ENCODE measurements at places on chromosomes 6 and 20. TPM values are rescaled to one million over a fixed set of nuclear protein-coding genes. Genes with fewer than 3 reads are reported as not detected.
A peak's percentile ranks its signal among the peaks of the same experiment; 100 is the strongest.

TRIM10 gene
- not detected for total RNA-seq

PDSS2 gene
- 18.6 TPM for total RNA-seq

DNA sequence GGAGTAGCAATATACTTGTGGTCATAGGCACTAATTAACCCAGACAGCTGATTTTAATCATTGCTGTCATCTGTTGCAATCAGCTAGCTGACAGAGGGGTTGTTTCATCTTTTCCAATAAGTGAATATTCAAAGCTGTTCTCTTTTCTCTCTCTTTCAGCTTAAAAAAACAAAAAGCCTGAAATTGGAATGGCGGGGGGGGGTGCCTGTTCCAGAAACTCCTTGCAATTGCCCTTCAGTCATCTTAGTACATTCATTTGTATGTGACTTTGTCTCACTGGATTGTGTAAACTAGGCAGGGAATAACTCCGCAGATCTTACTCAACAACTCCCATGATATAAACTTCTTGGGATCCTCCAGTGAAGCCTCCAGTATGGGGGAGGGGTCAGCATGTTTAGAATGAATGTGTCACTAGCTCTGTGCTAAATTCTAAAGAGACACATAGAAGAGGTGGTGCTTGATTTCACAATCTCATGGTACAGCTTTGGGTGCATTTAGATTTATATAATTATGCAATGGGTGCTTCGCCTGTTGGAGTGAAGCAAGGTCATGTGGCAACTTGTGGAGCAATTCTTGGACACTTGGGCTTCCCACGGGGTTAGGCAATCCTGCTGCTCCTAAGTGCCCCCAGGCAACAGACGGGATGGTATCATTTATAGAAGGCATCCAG lies 40.1 kb downstream of the SLC24A3 start:
- no peak for DNase-seq
- H3K4me1 ChIP-seq, result no peaks in the 10 kb centered on the region
- H3K4me3 ChIP-seq, result no peak overlapping the region
- H3K27me3 ChIP-seq, result no peaks in the 10 kb centered on the region
- no peaks in the 10 kb centered on the region for H3K36me3 ChIP-seq
- no peak overlapping the region for H3K27ac ChIP-seq

DNA sequence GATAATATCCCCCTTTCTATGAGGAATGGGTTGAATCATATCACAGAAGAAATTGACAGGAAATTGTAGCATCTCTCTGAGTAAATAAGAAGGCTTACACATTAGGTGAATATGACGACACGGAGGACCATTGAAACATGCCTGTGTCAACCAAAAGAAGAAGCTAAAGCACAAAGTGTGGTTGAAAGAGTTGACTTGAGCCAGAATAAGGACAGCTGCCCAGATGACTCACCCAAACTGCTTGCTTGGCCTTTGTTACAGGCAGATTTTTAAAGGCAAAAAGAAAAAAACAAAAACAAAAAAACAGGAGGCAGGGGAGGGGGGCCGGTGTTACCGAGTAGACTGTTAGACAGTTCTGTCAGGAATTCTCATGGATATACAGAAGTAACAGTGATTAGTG lies 129.8 kb upstream of the EDN1 start:
- no peaks in the 10 kb centered on the region for H3K27me3 ChIP-seq
- DNase-seq, result no peak
- H3K4me3 ChIP-seq, result no peak overlapping the region
- no peaks in the 10 kb centered on the region for H3K4me1 ChIP-seq
- no peak overlapping the region for H3K27ac ChIP-seq

DNA sequence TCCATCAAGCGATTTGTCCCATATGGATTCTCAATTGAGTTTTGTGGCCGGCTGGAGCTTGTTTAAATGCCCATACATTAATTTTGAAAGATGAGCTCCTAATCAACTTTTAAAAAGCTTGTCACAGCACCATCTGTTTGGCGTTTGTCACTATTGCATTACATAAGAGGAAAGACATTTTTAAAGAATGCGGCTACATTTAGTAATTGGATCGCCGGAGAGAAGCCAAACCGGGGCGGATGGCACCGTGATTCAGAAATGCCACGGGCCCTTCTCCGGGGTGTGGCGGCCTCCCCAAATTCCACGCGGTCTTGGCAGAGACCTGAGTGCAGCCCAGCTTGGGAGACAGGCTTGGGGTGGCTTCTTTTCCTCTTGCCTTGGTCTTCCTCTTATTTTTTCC lies 67.7 kb upstream of the ZNFX1 start:
- H3K4me1 ChIP-seq, result peaks cover 9% of the 10 kb centered on the region
- H3K27ac ChIP-seq, result no peak overlapping the region
- H3K36me3 ChIP-seq, result no peaks in the 10 kb centered on the region
- DNase-seq, result no peak

DNA sequence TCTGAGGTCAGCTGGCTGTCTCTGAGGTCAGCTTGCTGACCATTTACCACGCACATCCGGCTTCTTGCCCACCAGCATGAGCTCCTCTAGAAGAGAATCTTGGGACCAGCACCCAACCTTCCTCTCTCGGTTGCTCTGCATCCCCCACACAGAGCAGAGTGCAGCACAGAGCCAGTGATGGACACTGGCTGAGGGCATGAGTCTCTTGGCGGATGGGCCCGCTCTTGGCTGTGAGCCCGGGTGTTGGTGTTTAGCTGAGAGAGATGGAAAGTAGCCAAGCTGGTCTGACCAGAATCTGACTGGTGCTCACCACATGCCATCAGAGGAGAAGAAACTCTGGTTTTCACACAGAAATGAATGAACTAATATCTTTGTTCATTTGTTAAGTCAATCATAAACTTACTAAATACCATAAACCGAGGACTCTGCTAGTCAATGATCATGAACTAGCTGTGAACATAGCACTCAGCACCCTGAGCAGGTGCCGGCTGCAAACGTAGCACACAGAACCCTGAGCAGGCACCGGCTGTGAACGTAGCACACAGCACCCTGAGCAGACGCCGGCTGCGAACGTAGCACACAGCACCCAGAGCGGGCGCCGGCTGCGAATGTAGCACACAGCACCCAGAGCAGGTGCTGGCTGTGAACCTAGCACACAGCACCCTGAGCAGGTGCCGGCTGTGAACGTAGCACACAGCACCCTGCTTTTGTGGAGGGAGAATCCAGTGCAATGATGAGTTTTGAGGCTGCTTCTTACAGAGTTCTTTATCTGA lies 10.4 kb upstream of the THBS2 start:
- no peak overlapping the region for H3K27ac ChIP-seq
- H3K4me1 ChIP-seq, result no peaks in the 10 kb centered on the region
- peak; percentile 65 for DNase-seq
- H3K27me3 ChIP-seq, result no peaks in the 10 kb centered on the region

DNA sequence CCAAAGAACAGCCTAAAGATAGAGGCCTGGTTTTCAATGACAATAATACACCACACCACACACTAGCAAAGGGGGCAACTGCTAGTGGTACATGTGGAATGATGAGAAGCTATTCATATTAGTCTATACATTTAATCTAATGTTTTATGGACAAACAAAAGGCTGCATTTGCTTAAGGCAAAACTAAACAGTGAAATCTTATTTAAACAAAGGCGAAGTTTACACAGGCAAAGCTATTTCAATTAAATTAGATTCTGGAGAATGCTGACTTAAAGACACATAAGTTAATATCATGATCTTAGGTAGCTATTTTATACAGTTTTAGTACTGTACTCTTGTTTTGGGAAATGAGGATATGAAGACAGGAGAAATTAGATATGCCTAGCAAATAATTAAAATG lies 53.9 kb upstream of the SIM1 start:
- no peaks in the 10 kb centered on the region for H3K36me3 ChIP-seq

RAD21L1 gene
- not detected for total RNA-seq

DNA sequence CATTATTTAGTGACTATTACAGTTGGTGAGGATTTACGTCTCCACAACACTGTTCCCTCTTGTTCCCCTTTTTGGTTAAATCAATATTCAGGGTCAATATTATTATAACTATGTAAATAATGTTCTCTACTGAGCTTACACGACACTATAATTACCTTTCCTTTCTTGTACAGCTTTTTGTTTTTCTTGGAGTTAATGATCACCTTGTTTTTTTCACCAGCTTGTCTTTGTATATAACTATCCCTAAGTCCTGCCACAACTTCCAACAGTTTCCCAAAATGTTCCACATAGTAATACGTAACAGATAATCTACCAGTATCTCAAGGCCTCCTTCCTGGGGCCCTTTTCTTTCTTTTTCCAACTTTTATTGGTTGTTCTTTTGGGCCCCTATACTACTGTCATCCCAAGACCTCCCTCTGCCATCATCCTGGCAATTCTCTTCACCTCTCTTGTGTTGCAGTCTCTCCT lies 142.0 kb upstream of the SOX4 start:
- no peaks in the 10 kb centered on the region for H3K27me3 ChIP-seq
- no peak overlapping the region for H3K4me3 ChIP-seq
- H3K36me3 ChIP-seq, result no peaks in the 10 kb centered on the region
- H3K27ac ChIP-seq, result no peak overlapping the region
- peaks cover 9% of the 10 kb centered on the region for H3K4me1 ChIP-seq
- no peak for DNase-seq

STX11 gene
- 26.1 TPM for total RNA-seq

DNA sequence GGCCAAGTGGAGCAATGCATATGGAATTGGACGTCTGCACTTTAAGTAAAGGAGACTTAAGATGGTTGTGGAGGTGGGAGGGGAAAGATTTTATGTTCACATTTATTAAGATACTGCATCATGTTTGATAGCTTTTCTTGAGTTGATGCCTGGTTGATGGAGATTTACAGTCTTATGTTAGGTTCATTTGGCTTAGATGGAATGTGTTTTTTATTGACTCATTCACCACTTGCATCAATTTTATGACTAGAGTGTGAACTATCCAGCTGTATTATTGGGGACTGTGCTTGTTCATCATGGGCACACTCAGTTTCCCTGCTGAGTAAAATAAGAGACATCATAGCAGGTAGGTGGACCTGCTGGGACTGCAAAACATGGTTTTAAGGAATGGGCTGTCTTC lies 91.2 kb upstream of the SCP2D1 start:
- no peak for DNase-seq
- H3K4me1 ChIP-seq, result peaks cover 5% of the 10 kb centered on the region
- no peaks in the 10 kb centered on the region for H3K36me3 ChIP-seq
- H3K27ac ChIP-seq, result no peak overlapping the region

DNA sequence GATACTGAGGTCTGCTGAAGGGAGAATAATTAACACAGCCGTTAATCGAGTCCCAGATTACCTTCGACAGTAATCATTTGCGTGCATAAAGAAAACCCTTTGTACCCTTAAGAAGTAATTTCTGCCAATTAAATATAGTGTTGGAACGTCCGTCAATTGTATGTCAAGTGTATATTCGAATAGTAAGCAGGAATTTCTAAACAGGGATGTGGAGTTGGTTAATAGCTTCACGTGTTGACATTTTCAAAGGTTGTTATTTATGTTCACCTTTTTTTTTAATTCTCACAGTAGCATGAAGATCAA lies 798 bp upstream of the SNAP91 start:
- H3K36me3 ChIP-seq, result no peaks in the 10 kb centered on the region
- no peak overlapping the region for H3K4me3 ChIP-seq
- no peaks in the 10 kb centered on the region for H3K27me3 ChIP-seq

GRCh38 chr20:37969949-37970855 lies 63.1 kb downstream of the TTI1 start:
- H3K27me3 ChIP-seq, result no peaks in the 10 kb centered on the region
- no peaks in the 10 kb centered on the region for H3K36me3 ChIP-seq
- H3K4me3 ChIP-seq, result no peak overlapping the region
- no peak for DNase-seq
- H3K4me1 ChIP-seq, result peaks cover 7% of the 10 kb centered on the region

DNA sequence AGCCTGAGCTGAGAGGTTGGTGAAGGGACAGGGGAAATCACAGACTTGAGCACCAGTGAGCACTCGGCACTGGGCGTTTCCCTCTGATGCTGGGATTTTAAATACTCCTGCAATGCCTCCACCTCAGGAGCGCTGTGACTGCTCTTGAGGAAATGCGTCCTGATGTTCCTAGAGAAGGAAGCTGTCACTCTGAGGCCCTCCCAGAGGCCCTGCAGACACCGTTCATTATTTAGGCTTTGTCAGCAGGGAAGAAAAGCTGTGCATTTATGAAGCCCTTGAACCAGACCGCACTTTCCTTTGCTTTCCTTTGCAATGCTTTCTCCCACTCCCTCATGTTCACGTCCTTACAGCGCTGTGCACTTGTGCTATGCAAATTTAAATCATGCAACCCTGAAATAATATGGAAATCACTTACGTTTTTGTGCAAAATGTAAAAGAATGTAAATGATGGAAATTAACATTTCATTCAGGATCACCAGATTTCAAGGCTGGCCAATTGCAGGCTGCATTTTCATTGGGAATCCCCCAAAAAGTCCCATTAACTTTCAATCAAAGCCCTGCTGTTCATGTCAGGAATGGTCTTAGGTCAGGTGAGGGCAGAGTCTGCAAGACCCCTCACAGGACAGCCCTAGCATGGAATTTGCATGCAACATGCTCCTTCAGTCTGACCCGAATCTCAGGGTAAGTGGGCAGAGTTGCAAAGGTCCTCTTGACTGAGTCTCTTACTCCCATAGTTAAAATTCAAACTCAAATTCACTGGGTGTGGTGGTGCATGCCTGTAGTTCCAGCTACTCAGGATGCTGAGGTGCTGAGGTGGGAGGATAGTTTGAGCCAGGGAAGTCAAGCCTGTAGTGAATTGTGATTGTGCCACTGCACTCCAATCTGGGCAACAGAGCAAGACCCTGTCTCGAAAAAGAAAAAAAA lies 45.8 kb upstream of the SYNDIG1 start:
- H3K4me3 ChIP-seq, result no peak overlapping the region
- H3K27ac ChIP-seq, result no peak overlapping the region
- no peaks in the 10 kb centered on the region for H3K27me3 ChIP-seq
- no peaks in the 10 kb centered on the region for H3K36me3 ChIP-seq

CTAGE9 gene
- total RNA-seq, result not detected

- H3K27me3 ChIP-seq, result no peaks in the 10 kb centered on the region
- H3K36me3 ChIP-seq, result no peaks in the 10 kb centered on the region
- H3K4me3 ChIP-seq, result no peak overlapping the region
- H3K4me1 ChIP-seq, result no peaks in the 10 kb centered on the region
These were observed 74.1 kb downstream of the PRDM1 start for GRCh38 chr6:106160189-106160588.
